ENCODE measurements at places on chromosomes 6 and 20.

- peak; percentile 55 for DNase-seq
Observed at GRCh38 chr6:162942866-162943265, 215.1 kb downstream of the PACRG start.

DNA sequence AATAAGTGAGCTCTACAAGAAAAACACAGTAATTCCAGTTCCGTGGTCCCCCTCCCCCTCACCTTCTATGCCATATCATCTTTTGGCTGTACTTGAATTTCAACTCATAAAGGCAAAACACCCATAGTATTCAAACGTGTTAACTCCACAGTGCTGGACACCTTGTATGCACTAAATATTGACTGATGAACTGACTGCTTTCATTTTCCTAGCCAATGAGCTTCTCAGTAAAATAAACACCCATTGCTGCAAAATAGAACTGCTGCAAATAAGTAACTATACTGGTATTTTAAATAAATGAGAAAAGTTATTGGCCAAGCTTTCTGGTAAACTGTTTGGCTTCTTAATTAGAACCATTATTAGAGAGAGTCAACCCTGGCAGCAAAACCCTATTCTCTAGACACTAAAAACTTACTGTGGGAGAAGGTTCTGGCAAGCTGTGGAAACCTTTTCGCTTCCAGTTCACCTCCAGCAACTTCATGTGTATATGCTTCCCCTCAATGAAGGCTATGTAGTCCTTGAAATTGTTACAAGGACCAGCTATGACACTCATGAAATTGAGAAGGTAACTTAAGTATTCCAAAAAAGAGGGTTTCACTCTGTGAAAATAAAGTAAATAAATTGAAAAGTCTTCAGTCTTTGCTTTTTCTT is 86.0 kb downstream of the MBOAT1 start:
- DNase-seq = no peak

DNA sequence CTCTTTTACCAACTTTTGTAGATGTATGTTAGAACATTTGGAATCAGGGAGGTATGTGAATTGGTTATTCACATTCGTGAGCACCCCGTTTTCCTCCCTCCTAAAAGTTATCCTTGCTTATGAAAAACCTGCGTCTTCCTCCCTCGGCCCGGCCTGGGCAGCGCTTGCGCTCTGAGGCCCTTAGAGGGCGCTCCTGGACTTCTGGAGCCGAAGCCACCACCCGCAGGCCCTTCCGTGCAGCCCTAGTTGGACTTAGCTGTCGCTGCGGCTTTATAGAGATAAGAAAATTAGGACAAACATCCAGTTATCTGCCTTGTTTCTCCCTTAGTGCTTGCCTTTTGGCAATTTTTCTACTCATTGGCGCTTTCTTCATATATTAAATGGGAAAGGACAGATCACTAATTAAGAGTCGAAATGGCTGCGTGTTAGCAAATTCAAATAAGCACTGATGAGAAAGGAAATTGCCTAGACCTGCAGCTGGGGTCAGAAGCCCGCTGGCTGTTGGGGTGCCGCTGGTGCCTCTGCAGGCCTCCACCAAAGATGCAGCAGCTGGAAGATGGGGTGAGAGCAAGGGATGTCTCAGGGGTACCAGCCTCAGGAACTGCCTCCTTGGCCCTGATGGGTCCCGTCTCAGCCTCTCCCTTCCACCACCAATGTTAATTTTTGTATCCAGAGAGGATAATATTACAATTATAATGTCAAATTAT is 5.2 kb downstream of the FNDC1 start:
- DNase-seq = no peak

DNA sequence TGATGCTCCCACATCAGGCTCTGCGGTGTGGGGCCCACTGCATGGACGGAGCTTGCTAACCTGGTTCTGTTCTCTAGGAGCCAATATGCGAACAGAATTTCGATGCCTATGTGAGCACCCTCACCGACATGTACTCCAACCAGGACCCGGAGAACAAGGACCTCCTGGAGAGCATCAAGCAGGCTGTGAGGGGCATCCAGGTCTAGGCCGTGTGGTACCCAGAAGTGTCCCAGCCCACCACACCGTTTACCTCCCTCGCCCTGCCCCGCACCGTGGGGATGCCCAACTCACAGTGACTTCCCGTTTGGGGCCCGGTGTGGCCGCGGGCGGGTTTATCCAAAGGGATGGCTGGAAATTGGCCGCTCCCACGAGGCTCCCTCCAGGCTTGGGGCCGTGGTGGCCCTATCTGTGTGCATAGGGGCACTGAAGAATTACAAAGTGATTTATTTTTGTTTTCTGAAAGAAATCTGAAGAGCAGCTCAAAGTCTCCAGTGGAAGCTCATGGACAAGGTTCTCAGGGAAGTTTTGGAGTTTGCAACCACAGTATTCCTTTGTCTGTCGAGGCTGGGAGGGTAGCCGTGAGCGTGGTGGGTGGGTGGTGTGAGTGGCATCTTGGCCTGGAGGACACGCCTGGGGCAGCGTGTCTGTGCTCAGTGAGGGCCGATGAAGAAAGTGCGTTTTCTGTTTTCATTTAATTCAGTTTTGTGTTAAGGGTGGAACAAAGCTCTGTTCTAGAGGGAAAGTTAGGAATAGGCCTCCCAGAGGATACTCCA is 15.1 kb upstream of the PCMTD2 start:
- DNase-seq = no peak

DNA sequence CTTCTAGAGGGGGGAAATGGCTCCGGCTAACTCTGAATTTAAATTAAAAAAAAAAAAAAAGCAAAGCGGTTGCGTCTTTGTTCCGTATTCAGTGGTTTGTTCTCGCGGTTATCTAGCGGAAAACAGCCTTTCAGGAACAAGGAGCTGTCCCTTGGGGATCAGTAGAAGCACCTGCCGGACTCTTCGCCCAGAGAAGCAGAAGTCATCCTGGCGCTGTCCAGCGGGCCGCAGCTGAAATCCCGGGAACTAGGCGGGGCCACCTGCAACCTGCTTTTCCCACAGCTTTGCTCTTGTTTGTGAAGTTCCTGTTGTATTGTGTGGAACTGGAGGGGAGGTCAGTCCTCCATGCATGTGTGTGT is 43.9 kb upstream of the GJE1 start:
- DNase-seq = peak; percentile 28

DNA sequence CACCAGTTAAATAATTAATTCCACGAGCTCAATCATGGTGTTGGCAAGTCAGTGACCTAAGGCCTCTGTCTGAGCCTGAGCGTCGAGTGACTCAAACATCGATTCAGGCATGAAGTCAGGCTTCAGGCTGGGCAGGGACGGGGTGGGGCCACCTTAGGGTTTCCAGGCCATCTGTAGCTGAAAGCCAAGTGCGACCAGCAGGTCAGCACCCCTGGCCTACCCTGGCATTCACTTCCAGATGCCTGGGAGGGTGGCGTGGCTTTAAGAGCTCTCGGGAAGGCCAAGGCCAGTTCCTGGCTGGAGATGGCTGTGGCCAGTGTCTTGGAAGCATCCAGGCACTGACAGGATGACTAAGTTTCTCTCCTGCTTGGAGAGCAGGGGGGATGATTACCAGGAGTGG is 113.4 kb downstream of the DACT2 start:
- no peak for DNase-seq

DNA sequence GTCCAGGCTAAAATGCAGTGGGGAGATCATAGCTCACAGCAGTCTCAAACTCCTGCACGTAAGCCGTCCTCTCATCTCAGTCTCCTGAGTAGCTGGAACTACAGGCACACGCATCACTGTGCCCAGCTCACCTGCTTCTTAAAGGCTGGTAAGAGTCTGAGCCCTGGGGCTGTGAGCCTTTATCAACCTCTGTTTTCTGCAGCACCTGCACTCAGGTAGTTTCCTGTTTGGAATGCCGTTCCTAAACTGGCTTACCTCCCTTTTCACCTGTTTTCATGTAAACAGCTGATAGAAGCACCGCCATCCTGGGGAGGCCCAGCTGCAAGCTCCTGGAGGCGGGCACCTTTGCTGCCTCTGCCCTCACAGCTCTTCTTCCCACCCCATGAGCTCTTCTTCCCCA is 45.4 kb downstream of the SLC24A3 start:
- DNase-seq = no peak

GRCh38 chr20:20765696-20766365 is 53.4 kb upstream of the RALGAPA2 start:
- no peak for DNase-seq
